ENCODE measurements at places on chromosomes 16 and 17.

- no peak for DNase-seq
Measured at GRCh38 chr16:65867276-65867960, 499.1 kb upstream of the CDH5 start.

GRCh38 chr17:65855245-65855644, 293.8 kb upstream of the AXIN2 start:
- DNase-seq: peak; percentile 43

DNA sequence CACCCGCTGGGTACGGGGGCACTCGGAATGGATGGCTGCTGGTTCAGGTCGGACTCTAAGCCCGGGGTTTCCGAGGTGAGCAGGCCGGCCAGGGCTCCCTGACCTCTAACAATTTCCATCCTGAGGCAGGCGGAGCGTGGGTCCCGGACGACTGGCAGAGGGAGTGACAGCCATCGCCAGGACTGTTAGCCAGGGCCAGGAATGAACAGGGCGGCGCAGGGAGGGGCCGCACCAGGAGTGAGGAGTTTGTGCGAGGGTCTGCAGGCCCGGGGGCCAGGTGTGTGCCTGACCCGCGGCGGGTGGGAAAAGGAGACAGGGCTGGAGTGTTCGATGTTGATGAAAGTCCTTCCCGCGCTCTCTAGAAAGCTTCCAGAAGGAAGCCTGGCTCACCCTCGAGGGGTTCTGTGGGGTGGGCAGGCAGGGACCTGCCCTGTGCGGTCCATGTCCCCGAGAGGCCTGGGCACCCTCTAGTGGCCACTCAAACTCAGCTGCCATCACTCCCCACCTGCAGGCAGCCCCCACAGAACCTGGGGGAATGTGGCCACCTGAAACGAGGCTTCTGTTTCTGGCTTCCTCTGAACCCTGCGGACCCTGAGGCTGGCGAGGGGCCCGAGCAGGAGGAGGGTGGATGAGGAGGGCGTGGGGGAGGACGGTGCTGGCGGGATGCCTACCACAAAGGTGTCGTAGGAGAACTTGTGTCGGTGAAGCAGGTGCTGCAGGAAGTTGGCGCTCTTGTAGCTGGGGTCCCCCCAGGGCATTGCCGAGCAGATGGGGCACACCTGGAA, 8.2 kb downstream of the RNF166 start:
- no peak for DNase-seq

- DNase-seq: no peak
Measured at GRCh38 chr16:84088695-84089395, 27.9 kb downstream of the MBTPS1 start.

DNA sequence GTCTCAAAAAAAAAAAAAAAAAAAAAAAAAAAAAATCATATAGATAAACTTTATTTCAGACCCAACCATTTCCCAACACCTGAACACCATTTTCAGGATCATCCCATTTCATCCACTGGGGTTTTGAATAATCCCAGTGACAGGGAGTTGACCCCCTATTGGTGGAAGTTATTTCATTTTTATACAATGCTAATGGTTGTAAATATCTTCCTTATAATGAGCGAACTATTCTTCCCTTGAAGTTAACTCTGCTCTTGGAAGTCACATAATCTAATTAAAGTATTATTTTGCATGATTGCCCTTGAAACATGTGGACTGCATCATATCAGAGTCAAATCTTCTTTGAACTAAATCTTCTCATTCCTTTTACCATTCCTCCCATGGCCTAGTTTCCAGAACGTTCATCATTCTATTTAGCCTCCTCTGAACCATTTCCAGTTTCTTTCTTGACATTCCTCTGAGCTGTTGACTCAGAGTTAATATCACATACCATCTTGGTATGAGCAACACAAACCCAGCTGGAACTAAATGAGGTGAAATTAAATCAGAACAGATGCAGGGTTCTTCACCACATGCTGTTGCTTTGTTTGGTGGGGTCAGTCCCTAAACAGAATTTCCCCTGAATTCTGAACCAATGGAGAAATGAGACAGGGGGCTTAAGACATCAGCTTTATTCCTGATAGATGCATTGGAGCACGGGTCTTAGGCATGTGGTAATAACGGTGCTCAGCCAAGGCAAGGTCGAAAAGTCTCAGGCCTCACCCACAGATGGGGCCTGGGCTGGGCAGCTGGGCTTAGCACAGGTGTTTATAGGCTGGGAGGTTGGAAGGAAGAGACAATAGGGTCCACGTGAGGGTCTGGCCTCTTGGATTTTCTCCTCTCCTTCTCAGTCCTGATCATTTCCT, 8.9 kb downstream of the HSD17B2 start:
- peak; percentile 85 for DNase-seq

GRCh38 chr16:2929693-2930092, 18.0 kb downstream of the FLYWCH1 start:
- no peak for DNase-seq

DNA sequence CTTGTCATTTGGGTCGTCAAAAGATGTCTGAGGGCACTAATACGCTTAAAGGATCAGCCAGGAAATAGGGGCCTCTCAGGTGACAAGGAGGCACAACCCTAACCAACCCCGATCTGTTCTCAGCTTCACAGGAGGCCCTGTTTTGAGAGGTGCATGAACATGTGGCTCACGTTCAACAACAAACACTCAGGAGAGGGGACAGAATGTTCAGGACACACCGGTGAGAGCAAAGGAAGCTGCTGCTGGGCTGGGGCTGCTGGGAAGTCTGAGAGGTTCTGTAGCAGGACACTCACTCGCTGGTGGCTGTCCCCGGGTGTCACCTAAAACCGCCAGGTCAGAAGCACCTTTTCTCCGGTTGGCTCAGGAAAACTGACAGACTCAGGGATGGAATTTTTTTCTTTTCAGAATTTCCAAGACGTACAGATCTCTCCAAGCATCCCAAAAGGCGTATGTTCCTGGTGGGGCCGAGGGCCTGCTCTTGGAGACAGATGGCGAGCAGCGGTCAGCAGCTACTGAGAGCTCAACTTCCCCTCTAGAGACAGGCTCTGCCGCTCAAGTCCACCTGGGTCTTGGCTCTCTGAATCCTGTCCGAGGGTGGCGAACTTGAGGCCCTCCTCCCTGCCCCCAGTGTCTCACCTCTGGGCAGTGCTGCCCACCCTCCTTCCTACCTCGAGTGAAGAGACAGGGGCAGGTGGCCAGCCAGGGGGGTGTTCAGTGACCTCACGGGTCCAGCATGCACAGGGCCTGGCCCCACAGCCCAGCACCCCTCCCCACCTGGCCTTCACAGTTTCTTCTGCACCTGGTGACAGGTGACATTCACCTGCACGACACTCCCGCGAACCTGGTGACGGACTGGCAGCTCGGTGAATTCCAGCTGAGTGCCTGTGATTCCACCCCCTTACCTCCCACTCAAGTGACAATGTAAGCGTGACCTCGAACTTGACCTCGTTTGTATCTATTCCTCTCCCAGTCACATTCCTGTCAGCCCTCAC, 22.9 kb downstream of the CLUH start:
- no peak for DNase-seq

- DNase-seq: no peak
Measured at GRCh38 chr16:79697562-79698112, 97.1 kb upstream of the MAF start.

DNA sequence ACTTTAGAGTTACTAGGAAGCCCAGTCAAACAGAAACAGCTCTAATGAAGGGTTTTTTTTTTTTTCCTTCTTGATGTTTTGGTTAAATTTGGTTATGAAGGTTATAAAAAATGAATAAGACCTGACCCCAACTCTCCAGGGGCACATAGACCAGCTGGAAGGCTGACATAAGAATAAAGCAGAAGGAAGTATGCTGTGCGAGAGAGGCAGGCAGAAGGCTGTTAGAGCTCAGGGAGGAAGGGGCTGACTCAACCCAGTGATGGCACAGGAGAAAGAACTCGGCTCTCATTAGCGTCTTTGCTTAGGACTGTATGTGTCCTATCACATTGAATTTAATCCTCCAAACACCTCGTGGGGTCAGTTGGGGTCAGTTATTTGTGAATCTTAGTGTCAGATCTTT, 474.6 kb downstream of the PMP22 start:
- DNase-seq: peak; percentile 39

DNA sequence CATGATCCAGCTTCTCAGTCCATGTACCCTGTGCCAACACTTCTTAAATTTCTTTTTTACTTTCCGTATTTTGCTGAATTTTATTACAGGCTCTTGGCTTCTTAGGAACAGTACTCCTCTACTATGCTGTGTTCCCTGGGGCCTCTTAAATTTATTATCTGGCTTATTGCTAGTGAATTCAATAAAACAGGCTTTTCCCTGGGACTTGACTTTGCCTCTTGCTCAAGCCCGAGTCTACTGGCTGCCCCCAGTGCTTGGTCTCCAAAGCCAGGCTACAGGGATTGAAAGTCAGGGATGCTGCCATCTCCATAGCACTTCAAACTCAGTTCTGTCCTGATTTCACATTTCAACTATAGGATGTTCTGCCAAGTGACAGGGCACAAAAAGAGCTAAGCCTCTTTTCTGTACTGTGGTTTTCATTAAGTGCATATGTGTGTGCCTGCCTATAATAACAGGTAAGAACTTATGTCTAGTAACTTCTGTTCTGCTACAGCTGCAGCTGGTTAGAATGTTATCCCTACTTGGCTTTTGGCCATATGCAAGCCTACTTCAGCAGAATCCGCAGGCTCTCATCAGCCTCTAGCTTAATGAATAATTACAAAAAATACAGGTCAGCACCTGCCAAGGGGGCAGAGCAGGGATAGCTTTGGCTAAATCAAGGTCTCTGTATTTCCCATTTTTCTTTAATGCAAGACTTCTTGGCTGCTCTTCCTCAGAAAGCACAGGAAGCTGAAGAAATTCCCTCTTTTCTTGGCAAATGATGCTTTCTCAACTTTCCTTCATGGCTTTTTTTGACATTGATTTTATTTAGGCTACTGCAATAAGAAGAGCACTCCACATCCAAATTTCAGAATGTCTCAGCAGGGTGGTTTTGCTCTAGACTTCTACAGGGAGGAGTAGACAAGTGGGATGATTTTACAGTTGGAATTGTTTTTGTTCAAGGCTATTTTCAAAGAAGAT, 8.2 kb downstream of the FAM20A start:
- no peak for DNase-seq

- no peak for DNase-seq
Measured at GRCh38 chr17:74744714-74745547, 3.5 kb upstream of the NHERF1 start.

DNA sequence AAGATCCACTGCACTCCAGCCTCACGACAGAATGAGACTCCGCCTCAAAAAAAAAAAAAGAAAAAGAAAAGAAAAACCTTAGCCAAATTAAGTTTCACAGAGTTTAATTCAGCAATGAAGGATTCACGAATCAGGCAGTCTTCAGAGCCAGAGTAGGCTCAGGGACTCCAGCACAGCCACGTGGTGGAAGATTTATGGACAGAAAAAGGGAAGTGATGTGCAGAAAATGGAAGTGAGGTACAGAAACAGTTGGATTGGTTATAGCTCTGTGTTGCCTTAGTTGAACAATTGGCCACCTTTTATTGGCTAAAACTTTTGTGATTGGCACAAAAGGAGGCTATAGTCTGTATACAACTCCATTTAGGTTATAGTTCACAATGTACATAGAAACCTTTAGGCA, 256.6 kb downstream of the HS3ST3B1 start:
- no peak for DNase-seq

- DNase-seq: no peak
Measured at GRCh38 chr16:21985524-21985923, 15.4 kb downstream of the PDZD9 start.

- DNase-seq: no peak
Measured at GRCh38 chr16:48047720-48048119, 108.1 kb downstream of the ABCC12 start.

DNA sequence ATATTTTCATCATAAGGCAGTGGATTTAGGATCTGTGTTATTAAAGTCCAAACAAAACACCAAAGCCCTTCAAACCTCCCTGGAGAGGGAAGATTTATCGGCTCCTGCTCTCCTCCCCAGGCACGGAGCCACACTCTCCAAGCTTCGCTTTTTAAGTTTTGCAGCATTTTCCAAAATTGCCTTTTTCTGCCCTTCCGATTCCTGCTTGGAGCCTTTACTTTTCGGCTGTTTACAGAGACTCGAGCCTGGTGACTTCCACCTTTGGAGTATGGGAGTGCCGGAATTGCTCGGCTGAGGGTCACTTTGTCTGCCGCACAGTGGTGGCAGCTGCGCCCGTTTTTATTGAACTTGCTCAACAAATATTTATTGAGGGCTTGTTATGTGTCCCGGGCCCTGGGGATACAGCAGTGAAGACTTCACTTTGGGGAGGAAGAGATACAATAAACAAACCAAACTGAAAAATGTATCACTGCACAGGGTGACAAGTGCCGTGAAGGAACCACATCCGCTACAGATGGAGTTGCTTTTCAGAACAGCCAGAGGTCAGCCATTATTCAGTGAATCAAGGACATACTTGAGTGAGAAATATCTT, 185.5 kb downstream of the NTN1 start:
- no peak for DNase-seq

- DNase-seq: no peak
Measured at GRCh38 chr17:75525806-75526554, 483 bp downstream of the LLGL2 start.

DNA sequence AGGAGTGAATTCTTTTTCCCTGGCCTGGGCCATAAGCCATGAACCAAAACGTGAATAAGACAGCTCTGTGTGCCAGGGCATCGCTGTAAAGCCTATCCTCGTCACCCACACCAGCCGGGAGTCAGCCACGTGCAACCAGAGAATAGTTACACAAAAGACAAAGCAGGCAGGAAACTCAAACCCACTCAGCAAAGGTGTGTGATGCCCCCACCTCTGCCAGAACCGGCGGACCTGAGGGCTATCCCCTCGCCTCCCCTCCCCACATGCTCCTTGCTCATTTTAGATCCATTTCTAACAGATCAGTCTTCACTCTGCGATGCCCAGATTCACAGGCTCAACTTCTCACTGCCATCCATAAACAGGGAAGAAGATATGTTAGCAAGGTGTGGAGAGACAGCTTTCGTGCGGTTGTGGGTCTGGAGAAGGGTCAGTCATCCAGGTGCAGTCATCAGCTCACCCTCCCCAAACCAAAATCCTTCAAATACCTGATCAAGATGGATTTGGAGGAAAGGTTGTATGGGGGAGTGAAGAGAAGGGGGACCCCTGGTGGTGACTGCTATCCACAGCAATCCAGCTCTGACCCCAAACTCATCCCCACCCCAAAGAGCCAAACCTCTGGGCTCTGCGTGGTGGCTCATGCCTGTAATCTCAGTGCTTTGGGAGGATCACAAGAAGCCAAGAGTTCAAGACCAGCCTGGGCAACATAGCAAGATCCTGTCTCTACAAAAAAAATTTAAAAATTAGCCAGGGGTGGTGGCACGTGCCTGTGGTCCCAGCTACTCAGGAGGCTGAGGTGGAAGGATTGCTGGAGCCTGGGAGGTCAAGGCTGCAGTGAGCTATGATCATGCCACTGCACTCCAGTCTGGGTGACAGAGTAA, 219.2 kb downstream of the C16orf78 start:
- DNase-seq: peak; percentile 16

All from iris pigment epithelial cell (primary cell).